ENCODE measurements at places on chromosomes 12 and 14.

DNA sequence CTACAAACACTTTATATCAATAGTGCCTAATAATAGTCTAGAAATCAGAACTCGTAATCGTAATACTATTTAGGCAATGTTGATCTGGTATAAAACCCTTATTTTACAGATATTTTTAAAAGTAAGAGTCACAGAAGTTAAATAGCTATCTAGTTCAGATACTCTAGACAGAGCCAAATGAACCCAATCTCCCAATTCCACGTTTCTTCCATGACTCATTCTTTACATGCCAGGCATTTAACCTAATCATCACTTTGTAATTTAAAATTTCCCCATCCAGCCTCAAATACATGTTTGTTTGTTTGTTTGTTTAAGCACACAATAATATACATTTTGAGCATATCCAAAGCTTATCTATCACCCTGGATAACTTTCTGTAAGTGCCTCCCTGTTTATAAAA lies 36.4 kb upstream of the GARIN6 start:
- no peak for DNase-seq

GRCh38 chr14:92724516-92725340 lies 23.7 kb downstream of the LGMN start:
- DNase-seq = no peak

GRCh38 chr14:55580470-55581341 lies 699 bp downstream of the KTN1 start:
- DNase-seq = peak; percentile 40

- DNase-seq = no peak
Measured at GRCh38 chr14:41662780-41663472, 56.2 kb downstream of the LRFN5 start.

DNA sequence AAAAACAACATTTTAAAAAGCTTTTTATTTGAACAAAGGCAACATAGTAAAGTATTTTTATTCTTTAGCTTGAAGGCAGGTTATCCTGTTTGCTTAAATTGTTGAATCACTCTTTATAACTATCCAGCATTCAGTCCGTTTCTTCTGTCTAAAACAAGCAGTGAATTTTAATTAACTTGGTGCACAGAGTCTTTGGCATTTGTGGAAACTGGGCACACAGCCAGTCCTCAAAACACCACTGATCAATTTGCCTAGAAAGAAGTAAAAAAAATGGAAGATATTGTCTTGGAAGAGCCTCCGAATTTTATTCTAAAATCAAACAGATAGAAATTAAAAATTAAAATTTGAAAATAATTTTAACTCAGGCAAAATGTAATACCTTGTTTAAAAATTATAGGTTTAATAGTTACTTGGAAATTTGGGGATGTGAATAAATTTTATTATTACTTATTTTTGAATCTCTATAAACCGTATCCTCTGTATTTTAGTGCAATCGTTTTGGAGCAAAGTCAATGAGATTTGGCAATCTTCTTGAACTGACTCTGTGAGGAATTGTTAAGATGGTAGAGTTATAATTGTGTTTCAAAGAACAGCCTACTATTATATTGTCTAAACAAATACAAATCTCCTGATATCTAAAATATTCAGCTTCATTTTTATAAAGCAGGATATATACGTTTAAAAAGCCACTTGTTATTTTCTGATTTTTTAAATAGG lies 927.0 kb downstream of the SLC16A7 start:
- DNase-seq = no peak

GRCh38 chr14:80266930-80267329 lies 55.6 kb upstream of the DIO2 start:
- DNase-seq = no peak

DNA sequence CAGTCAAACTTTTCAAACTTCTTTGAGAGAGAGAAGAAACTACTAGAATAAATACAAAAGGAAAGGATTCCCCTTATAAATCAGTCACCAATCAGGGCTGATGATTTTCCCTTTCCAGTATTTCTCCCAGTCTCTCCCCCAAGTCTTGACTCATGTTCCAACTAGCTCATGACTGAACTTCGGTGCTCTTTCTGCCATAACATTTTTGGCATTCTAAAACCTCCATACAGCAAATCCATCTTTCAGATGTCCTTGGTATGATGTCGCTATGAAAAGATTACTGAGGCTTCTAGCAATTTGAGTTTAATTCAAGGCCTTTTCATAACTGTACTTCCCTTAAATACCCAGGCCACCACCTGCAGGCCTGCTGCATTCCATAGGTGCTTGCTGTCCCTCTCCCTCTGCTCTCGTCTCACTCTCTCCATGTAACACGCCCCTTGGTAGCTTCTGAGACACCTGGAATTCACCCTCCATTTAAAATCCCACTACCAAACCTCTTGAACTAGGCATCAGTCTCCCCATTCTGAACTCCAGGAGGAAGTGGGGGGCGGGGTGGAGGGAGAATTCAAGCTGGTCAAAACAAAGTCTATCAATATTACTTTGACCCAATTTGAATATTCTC lies 2.4 kb downstream of the PRKD1 start:
- DNase-seq = peak; percentile 61

DNA sequence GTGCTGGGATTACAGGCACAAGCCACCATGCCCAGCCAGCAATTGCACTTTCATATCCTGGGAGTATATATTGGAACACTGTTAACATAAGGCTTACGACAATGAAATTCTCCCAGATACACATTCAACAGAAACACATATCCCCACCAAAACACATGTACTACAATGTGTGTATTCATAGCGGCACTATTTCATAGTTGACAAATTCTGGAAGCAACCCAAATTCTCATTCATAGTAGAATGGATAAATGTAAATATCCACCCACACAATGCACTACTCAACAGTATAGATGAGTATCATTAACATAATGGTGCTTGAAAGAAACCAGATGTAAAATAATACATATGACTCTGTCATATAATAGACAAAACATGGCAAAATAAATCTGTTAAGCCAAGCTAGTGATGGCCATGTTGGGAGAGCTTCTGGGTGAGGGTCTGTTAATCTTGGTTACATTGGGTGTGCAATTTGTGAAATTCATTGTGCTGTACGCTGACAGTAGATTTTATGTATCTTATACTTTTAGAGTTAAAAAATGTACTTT lies 2.6 kb upstream of the DNAAF2 start:
- no peak for DNase-seq

DNA sequence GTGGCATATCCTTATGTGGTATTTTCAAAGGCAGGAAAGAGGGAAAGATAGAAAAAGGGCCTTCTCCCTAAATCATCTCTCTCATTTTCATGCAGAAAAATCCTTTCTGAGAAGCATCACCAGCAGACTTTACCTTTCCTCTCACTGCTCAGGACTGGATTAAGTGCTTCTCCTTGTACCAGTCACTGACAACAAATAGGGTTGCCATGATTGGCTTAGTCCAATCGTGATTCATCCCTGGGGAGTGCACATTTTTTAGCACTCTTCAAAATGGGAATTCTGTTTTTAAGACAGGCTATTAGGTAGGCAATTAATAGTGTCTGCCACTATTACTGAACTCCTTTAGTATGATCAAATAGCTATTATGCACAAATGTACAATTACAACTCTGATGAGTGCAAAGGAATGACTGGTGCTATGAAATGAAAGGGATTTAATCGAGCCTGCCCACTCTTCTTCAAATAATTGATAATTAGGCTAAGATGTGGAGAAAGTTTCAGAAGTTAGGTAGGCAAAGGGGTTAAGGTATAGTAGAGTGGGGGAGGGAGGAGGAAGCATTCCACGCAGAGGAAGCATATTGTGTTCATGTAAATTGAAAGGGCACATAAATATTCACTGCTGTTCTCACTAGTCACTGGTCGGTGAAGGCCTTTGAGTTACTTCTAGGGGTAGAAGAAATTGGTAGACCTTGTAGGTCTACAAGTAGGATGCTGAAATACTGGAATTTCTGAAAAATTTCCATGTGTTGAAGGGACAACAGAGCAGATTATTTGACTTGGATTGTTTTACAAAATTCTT lies 84.0 kb downstream of the MSRB3 start:
- DNase-seq = no peak

Data from fibroblast of the aortic adventitia (primary cell).